NCI-H446 (cell line): ENCODE measurements at places on chromosomes 12 and 14.

DNA sequence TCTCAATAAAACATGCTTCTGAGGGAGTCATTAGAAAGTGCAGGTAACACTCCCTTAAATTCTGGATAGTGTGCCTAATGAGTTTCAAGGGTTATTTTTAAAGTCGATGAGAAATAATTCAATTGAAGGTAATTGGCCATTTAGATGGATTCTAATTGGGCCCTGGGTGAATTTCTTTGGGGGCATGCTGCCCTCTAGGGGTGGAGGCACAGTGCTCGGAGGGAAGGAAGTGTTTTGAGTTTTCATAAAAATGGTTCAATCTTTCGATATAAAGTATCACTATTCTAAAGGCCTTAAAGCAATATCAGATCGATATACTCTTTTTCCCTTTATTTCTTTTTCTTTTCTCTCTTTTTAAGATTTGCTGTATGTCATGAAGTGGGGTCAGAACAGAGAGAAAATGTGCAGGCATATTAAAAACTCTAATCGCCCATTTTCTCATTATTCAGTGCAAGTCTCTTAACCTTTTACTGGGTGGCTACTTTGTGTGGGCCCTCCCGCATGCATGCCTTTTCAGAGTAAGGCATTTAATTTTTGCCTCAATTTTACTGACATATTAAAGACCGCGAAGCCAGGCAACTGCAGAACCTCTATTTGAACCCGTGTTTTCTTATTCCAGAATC lies 25.5 kb downstream of the NKX2-8 start:
- DNase-seq, result peak; percentile 68

GRCh38 chr12:42124764-42125387 lies 19.8 kb downstream of the GXYLT1 start:
- DNase-seq, result no peak

- DNase-seq, result no peak
Measured at GRCh38 chr14:89654998-89655397, 238.0 kb upstream of the FOXN3 start.

- DNase-seq, result no peak
Measured at GRCh38 chr14:105385322-105385637, 13.1 kb upstream of the TEX22 start.

DNA sequence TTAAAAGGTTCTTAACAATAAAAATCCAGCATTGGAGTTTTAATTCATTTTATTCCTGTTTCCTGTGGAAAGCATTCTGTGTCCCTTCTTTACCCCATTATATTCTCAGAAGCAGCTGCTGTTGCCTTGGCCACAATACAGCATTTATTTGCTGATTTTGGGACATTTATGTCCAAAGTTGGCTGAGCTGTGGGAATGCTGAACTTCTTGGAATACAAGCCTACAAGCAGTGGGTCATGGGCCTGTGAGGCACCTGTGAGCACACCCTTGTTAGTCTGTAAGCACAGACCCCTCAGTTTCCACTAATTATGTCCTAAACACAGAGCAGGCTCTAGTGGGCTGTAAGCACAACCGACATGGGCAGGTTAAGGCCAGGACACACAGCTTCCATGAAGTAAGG lies 122.2 kb upstream of the IGF1 start:
- no peak for DNase-seq

DNA sequence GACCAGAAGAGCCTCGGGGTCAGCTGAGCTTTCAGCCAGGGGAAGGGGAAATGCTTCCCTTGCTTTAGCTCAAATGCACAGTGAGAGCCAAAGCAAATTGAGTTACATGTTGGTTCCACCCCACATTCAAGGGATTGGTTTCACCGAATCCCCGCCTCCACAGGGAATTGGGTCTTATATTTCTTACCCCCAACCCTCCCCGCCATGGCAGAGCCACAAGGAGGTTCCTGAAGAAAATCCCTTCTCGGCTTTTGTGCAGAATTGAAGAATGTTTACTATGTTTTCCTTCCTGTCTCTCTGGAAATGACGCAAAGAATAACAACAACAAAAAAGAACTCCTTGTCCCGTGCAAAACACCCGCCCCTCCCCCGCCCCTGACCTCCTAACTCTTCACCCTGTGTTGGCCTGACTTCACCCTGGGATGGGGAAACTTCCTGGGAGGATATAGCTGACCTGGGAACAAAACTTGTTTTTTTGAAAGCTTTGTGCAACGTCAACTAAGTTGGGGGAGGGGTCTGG lies 21.9 kb upstream of the CIPC start:
- DNase-seq, result no peak

GRCh38 chr14:54374117-54374884 lies 22.5 kb upstream of the CDKN3 start:
- no peak for DNase-seq

DNA sequence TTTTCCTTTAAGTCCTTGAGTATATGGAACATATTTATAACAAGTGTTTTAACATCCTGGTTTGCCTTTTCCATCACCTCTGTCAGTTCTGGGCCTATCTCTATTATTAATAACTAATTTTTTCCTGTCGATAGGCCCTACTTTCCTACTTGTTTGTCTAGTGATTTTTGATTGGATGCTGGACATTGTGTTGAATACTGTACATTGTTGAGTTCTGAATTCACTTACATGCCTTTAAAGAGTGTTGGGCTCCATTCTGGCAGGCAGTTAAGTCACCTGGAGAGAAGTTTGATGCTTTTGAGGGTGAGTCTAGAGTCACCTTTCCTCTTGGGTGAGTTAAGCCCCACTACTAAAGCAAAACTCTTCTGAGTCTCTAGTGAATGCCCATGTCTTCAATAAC lies 77.5 kb upstream of the C14orf180 start:
- DNase-seq, result no peak

DNA sequence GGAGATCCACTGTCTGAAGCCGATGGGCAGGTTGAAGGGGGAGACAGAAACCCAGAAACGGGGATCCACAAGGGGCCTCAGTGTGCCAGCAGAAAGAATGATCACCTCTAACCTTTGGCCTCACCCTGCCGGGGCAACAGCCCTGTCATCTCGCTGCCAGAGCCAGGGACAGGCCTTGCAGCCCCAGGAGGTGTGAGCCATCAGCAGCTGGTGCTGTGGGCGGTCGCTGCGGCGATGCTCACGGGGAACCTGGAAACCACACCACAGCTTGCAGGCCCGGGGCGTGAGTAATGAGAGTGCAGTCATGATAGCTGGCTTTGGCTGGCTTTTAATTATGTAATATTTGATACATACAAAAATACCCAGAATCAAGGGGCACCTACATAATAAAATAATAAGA lies 4.7 kb upstream of the TTC7B start:
- peak; percentile 59 for DNase-seq

DNA sequence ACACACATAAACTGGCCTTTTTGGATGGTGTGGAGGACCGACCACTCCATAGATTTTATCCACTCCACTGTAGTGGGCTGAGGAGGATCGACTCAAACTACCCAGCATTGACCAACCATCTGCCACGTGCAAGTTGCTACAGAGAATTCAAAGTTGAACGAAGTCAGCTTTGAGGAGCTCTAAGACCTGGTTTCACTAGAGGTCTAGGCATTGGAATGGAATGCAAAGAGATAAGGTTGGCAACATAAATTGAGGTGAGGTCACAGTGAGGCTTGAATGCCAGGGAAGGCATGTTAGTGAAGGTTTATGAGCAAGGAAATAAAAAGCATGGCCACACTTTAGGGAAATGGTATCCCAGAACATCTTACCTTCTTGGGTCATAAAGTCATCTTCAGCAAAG lies 14.5 kb downstream of the VWF start:
- DNase-seq, result no peak

- DNase-seq, result no peak
Measured at GRCh38 chr14:98114122-98114895, 1157.7 kb downstream of the BCL11B start.

DNA sequence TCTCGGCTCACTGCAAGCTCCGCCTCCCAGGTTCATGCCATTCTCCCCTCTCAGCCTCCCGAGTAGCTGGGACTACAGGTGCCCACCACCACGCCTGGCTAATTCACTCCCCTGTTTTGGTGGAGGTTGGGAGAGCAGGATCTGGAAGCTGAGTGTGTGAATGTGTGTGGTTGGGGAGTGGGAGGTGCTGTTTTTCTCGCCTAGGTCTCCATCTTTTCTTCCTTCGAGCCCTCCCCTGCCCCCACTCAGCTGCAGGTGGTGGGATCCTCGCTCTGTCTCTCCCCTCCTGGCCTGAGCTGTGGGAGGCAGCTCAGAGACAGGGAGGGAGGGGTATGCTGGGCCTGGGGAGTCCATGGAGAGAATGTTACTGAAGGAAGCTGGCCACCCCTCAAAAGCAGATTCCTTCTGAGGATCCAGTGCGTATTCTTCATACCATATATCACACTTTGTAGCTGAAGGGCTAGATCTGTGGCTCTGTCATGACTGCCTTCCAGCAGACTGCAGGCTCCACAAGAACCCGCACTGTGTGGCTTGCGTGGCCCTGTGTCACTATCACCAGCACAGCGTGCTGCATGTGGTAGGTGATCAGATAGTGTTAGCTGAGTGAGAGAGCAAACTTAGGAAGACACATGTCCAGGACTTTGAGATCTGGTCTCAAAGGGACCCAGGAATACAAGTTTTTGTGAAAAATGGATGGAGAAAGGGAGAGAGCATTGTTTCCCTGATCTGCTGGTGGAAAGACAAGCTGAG lies 2.8 kb downstream of the KRT83 start:
- no peak for DNase-seq

DNA sequence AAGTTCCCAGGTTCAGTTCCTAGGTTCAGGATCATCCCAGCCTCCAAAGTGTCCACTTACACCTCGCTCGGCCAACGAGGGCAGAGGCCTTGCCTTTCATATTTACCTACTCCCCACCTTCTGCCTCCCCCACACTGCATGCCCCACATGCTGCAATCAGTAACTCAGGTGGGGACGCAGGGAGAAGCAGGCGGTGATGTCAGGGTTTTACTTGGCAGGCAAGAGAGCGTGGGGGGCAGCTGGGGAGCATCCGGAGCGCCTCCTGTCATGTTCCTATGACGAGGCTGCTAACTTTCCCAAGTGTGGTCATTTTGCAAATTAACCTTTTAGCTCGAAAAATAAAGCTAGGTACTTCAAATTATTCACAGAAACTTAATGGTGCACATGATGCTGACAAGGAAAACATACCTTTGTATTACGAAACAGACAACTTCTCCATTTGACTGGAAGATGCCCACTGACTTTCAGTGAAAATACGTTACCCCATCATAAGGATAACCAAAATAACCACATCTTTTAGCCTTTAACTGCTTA lies 53.8 kb downstream of the SETD3 start:
- no peak for DNase-seq

DNA sequence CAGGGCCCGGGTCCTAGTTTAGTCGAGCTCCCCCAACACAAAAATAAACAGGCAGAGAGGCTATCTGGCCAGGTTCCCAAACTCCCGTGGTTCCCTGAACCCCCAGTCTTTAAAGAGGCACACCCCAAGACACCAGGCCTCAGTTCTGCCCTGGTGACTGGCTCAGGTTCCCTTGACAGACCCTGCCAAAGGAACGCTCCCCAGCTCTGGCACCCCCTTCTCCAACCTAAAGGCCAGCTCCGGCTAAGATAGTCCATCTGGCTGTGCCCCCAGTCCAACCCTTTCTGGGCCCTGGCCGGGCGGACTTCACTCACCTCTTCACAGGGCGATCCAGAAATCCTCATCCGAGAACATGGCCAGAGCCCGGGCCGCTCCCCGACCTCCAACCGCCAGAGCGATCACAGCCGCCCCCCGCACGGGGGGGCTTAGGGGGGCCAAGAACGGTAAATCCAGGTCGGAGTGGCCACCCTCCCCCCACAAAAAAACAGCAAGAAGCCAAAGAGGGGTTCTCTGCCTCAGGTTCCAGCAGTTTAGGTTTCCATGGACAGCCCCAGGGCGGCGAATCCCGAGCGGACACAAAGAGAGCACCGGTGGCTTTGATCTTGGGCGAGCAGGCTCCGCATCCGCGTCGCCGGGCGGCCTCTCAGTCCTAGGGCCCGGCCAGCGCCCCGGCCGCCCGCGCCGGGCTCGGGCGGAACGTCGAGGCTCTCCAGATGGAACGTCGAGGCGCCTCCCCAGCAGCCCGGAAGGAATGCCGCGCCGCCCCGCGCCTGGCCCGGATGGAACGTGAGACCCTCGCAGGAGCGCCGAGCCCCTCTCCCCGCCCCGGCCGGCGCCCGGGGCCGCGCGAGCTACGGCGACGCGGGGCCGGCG lies 1.1 kb downstream of the KMT2D start:
- DNase-seq, result no peak

DNA sequence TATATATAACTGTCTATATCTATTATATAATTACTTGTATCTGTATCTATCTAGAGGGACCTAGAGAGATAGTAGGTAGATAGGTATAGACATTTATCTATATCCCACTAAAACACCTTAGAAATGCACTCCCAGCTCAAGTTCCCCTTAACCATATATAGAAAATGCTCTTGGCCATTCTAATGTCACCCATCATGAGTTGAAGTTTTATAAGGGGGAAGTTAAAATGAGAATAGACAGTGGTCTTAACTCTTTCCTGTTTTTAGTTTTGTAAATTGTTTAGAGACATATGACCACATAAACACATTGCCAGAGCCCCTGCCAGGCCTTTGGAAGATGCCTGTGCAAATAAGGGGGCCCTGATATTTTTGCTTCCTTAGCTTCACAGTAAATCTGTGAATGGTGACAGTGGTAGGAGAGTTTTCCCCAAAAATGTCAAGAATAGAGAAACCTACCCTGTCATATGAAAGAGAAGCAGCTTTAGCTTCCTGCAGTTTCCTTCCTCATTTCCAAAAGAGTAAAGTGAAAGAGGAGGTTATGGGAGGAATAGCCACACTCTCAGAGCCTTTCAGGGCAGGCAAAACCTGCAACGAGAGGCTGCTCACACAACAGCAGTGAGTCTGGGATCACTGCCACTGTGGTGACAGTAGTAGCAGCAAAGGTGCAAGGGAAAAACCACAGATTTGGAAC lies 45.5 kb downstream of the MGST1 start:
- DNase-seq, result no peak

GRCh38 chr12:68352067-68352466 lies 19.9 kb upstream of the MDM1 start:
- DNase-seq, result no peak

DNA sequence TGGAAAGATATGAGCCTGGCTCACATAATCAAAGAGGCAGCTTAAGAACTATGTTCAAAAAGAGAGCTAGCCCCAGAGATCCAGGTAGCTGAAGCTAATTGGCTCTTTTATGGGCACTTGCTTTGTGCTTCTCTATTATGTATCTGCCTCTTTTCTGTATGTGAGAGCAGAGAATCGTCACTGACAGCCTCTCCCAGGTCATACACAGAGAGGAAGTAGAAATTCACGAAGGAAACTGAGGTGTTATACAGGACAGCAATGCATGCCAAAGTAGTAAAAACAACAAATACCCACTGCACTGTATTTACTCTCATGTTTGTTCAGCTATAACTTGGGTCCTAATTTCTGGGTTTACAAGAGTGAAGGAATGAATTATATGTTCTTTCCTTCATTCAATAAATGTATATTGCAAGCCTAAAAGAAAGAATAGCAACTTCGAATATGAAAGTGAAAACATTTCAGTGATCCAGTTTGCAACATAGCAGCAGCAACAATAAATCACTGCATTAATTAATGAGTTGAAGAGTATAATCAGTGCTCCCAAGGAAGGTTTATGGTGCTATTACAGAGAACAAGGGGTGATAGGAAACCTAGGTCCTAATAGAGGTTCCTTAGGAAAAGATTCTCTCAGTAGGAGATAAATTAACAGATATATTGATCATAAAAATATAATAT lies 47.1 kb upstream of the ATXN7L3B start:
- DNase-seq, result no peak

GRCh38 chr14:21191809-21192446 lies 36.1 kb upstream of the OR5AU1 start:
- peak; percentile 79 for DNase-seq

GRCh38 chr14:103133210-103134140 lies 10.2 kb downstream of the TNFAIP2 start:
- DNase-seq, result no peak

- no peak for DNase-seq
Measured at GRCh38 chr14:25411781-25412757, 362.1 kb upstream of the STXBP6 start.

- no peak for DNase-seq
Measured at GRCh38 chr12:40104461-40105264, 1.2 kb downstream of the SLC2A13 start.
